ENCODE measurements at places on chromosomes 5 and 9.

- DNase-seq = no peak
These were observed 280.6 kb upstream of the EFNA5 start for GRCh38 chr5:107951309-107951708.

DNA sequence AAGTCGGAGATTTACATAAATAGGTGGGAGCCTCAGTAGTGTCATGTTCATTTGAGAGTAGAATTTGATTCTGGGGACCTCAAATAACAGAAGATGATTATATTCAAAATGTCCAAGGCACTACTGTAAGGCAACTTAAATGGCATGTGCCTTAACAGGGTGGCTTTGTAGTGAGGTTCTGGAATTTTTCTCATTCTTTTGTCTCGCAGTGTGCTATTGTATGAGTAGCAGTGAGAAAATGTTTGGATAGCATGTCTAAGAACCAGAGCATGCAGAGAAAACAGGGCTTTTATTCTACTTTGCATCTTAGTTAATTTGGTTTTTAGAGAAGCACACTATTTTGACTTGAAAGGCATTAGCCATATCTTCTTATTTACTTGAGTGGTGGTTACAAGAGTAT, 25.0 kb downstream of the MAST4 start:
- no peak for DNase-seq

GRCh38 chr9:135098400-135099105, 11.1 kb downstream of the OLFM1 start:
- no peak for DNase-seq

DNA sequence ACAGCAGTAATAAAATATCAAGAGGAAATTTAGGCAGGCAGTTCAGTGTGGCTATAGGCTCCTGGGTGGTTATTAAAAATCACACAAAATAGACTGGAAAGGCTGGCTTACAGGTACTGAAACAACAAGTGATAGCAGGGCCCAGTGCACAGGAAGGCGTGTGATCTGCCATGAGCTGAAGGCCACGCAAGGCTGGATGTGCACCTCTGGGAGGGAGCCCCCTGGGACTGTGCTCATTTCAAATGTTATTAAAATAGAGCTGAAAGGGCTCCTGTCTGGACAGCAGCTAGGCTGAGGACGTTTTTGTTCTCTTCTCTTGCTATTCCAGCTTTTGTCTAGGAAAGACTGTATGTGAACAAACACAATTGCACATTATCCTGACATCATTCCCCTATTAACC, 324.3 kb upstream of the RFX3 start:
- no peak for DNase-seq

DNA sequence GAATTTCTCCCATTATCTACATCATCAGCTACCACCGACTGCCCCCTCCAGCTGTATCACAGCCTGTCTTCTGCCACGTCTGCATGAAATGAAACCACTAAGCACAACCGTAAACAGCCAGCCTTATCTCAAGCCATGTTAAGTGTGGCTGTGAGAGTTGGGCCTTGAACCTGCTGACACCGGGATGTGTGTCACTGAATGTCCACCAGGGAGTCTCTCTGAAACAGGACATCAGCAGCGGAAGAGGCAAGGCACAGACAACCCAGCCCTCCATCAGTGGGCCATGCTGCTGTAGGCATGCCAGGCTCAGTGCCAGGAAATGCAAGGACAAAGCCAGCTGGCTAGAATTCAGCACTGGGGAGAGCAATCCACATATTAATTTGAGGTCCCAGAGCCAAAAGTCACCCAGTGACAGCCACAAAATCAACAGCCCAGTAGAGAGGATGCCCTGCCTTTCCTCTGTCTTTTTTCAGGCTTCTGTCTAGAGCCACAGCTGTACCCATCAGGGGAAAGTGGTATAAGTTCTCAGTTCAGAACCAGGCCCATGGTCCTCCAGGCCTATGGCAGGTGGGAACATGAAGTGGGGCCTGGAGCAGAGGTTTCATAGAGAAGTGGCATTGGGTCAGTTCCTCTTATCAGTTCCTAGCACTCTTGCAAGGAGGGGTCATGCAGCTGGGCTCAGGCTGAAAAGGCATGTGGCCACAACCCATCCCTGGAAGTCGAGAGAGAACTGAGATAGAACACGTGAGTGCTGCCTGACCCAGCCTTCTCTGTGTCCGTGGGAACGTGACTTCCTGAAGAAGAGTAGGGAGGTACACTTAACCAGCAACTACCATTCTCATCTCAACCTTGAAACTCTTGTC, 199.4 kb downstream of the ESM1 start:
- peak; percentile 41 for DNase-seq

- DNase-seq = no peak
These were observed 509.7 kb downstream of the PSAT1 start for GRCh38 chr9:78806492-78807160.

GRCh38 chr5:76688836-76689235, 27.1 kb upstream of the F2R start:
- no peak for DNase-seq

DNA sequence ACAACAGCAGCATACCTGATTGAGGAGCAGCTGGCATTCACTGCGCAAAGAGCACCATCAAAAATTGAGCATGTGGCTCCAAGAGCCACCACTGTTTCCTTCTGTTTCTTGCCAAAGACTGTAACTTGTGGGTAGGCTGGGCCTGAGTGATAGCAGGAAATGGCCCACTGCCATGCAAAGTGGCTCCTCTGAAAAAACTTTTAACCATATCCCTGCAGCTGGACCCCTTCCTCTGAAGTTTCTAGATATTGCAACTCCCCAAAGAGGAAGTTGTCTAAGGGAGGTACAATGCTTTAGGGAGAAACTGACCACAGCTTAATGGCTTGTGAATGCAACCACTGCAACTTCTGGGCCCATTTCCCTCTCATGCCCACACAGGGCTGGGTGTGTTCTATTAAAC, 355.4 kb upstream of the PDE4D start:
- DNase-seq = peak; percentile 9

GRCh38 chr9:123087359-123087888, 54.0 kb downstream of the GPR21 start:
- no peak for DNase-seq

DNA sequence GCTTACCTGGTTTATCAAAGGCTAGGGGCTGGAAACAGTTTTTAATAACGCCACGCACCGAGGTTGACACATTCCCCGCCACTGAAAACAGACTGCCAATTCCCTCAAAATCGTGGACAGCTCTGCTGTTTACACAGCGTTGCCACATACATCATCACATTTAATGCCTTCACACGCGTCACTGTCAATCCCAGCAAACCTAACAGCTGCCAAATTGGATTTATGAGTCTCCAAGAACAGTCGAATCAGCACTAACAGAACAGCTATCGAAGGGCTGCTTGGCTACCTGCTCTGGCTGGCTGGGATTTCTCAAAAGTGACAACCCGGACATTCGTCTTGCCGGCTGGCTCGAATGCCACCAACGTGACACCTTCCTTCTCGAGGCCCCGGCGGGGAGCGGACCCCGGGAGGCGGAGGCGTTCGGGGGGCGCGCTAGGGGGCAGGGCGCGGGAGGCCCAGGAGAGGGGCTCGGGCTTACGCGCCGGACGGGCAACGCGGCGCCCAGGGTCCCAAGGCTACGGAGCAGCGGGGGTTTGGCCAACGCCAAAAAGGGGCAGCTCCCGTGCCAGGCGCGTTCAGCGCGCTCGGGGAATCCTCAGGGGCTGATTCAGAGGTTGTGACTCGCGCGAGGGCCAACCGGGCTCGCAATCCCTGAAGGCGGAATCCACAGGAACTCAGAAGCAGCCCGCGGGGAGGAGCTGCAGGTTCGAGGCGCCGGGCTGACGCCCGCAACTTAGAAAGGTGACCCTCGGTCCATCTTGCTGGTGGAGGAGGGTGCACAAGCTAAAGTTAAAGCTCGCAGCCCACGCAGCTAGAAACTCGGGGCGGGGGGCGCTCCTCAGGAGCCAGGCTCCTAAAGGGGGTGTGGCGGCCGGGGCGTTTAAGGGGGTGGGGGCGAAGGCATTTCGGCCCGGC, 1.2 kb downstream of the CDC14B start:
- no peak for DNase-seq

DNA sequence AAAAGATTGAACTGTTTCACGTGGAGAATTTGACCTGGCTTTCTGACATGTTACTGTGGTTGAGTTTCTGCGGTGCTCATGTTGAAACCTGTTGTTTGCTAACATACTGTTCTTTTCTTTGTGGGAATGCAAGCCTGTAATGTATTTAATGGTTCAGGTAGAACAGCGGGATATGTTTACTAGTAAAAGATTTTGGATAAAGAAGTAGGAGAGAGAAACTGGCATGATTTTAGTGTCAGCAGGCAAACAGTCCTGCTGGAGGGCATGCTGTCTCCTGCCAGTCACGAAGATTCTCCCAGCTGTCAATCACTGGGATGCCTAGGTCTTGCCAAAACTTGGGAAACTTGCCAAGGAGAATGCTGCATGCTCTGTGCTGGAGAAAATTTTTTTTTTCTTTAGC, 263.5 kb downstream of the TAF11L14 start:
- DNase-seq = no peak

DNA sequence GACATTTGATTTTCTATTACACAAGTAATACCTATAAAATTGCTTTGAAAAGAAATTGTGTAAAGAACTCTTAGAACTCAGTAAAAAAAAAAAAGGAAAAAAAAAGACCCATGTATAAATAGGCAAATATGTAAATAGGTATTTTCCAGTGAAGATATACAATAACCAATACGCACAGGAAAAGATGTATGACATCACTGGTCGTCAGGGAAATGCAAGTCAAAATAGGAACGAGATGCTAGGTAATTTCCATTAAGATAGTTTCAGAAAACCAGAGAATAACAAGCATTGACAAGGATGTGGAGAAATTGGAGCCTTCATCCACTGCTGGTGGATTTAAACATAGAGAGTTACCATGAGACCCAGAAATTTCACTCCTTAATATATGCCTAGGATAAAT, 708.8 kb downstream of the MTRR start:
- DNase-seq = no peak

- no peak for DNase-seq
These were observed 6.1 kb upstream of the PLGRKT start for GRCh38 chr9:5443850-5444249.

DNA sequence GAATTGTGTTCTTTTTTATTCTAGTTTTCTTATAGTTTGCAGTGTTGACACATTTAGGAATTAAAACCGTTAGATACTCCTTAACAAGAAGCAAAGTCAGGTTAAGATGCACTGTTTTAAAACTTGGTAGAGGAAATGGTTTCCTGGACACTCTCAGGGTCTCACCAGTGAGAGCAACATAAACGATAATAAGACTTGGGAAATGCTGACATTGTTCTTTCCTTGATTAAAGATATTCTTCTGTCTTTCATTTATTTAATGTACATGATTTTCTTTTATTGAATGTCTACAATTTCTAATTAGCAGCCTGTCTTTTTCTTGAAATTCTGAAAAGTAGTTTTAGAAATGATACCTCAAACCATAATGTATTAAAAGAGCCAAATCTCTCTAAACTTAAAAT, 707.9 kb upstream of the CHD1 start:
- DNase-seq = no peak

GRCh38 chr5:42655982-42656650, 100.5 kb upstream of the CCDC152 start:
- no peak for DNase-seq

GRCh38 chr5:14101922-14102321, 41.2 kb upstream of the TRIO start:
- no peak for DNase-seq

GRCh38 chr5:153979028-153979783, 59.5 kb downstream of the FAM114A2 start:
- DNase-seq = no peak

- DNase-seq = no peak
These were observed 14.5 kb downstream of the PALM2AKAP2 start for GRCh38 chr9:109794361-109795012.

- no peak for DNase-seq
These were observed 113.7 kb upstream of the LMX1B start for GRCh38 chr9:126499911-126500599.

DNA sequence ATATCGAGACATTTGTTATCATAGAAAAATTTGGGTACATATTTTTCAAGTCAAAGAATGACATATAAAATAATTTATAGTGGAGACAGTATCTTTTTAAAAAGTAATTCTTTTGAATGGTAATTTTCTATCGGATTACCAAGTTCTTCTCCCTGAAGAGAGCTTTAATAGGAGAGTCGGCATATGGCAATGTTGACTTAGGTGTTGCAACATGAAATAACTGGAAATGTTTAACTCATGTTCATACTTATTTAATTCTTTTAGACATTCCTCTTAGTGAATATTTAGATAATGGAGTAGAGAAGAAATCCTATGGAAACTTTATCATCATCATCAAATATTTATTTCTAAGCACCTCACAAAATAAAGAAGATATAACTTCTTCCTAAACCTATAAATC, 118.2 kb upstream of the CTNND2 start:
- DNase-seq = no peak

DNA sequence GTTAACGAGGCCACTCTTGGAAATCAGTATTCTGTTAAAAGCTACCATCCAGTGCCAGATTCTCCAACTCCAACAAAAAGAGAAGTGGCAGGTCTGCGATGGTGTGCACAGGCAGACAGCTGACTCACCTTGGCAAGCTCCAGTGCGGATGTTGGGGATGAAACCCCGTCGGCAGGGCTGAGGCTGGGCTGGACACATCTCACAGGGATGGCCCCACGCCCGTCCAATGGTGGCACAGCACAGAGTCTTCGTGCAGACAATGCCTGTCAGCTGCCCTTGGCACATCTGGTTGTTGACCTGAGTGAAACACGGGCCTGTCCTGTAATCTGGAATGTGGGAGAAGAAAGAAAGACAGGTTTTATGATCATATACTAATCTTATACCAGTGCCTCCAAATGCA, 73.4 kb downstream of the FBN2 start:
- no peak for DNase-seq

- peak; percentile 65 for DNase-seq
These were observed 29.1 kb downstream of the JADE2 start for GRCh38 chr5:134554319-134555222.

DNA sequence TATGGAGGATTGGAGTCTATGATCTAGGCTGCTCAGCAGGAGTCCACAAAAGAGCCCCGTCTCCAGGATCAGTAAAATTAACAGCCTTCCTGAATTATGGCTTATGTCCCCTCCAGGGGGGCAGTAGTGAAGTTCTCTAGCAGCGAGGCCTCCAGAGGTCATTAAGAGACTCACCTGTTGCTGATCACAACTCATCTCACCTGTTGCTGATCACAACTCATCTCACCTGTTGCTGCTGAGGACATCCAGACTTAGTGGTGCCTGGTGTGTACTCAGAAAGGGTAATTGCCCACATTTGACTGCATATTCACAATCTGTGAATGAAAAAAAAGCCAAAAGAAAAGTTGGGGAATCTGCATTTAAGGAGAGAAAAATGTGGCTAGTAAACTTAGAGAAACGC, 129.5 kb downstream of the SMARCA2 start:
- DNase-seq = no peak

GRCh38 chr5:72480841-72481240, 26.4 kb downstream of the ZNF366 start:
- DNase-seq = no peak

GRCh38 chr5:143245929-143246561, 157.4 kb downstream of the NR3C1 start:
- DNase-seq = no peak

Data from CD4-positive, alpha-beta T cell treated with Interleukin-4 for 1 hour (primary cell).